ENCODE measurements at places on chromosomes 3 and 15.

GRCh38 chr15:63610209-63610841 is 13.1 kb downstream of the FBXL22 start:
- DNase-seq = no peak

DNA sequence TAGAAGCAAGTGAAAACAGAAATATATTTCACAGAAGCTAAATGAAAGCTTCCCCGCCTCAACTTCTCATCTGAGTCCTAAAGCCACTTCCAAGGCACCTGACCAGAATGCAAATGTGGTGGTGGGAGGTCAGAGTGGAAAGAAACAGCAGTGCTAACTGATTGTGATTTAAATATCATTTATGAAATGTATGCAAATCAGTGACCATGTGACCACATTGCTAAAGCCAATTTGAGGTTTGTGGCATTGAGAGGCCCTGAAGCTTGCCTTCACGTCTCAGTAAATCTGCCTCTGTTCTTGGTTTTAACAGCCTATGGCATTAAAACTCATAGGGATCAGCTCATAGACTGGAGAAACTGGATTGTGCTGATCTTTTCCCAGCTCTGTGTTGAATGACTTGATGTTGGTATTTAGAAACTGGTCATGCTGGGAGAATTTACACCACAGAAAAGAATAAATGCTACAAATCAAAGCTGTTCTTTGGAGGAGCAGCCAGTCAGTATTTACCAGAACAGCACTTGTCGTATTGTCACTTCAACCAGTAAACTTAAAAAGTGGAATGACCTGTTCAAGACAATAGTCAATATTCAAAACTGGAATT is 481.4 kb upstream of the ALCAM start:
- no peak for DNase-seq

DNA sequence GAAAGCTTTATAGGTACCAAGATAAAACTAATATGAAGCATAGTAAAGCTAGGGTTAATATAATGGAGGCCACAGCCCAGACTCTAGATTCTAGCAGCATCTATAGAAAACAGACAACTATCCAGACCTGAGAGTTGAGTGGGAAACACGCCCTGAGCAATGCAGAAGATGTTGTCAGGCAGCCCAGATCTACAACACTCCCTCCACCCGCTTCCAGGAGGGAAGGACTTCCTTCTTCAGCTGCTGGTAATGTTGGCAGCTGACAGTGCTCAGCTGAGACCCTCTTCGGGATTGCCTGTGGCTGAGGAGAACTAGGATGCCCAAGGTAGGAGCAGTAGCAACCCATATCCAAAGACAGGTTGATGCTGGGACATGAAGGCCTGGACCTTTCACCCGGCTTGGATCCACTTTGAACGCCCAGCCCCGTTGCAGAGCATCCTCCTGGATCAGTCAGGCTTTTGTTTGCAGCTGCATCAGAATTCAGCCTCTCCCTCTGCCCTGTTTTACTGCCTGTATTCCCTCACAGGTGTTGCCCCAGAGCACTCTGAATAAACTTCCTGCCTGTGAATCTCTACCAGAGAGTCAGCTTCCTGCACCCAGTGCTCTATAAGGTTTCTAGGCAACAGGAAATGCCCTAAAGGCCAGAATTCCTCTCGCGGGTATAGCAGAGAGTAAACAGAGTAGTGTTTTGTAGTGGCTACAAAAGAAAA is 174.7 kb upstream of the IL12A start:
- no peak for DNase-seq

- no peak for DNase-seq
Observed at GRCh38 chr3:160403028-160403545, 3.6 kb downstream of the SMC4 start.

DNA sequence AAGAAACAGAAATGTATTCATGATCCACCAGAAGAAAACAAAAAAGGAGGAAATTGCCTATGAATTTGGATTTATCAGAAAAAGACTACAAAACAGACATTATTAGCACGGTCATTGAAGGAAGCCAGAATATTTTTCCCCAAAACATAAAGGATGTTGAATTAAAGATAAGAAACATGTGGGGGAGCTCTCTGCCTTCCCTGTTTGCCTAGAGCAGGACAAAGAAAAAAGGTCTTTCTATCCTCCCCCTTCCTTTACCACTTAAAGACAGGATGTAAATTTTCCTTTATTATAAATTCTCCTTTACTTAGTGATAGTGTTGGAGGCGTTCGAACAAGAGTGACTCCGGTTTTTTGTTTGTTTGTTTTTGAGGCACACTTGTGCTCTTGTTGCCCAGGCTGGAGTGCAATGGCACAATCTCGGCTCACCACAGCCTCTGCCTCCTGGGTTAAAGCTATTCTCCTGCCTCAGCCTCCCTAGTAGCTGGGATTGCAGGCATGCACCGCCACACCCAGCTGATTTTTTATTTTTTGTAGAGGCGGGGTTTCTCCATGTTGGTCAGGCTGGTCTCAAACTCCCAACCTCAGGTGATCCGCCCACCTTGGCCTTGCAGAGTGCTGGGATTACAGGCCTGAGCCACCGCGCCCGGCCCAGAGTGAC is 14.9 kb upstream of the RPN1 start:
- DNase-seq = no peak
